ENCODE measurements at places on chromosomes 12 and 14.

DNA sequence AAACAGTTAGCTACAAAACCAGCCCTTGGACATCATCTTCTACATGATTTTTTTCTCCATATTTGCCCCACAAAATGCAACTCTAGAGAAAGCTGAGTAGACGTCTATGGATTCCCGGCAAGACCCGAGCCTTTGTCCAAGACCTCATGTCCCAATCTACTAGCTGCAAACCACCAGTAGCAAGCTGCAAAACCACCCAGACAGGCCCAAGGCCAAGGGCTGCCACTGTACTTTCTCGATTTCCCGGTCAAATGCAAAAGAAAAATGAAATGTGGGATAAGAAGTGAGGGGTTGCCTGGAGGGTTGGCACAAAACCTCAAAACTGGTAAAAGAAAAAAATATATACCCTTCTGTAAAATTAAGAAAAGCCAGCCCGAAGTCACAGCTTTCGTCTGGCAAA lies 2.9 kb upstream of the SIX6 start:
- no peak for DNase-seq

DNA sequence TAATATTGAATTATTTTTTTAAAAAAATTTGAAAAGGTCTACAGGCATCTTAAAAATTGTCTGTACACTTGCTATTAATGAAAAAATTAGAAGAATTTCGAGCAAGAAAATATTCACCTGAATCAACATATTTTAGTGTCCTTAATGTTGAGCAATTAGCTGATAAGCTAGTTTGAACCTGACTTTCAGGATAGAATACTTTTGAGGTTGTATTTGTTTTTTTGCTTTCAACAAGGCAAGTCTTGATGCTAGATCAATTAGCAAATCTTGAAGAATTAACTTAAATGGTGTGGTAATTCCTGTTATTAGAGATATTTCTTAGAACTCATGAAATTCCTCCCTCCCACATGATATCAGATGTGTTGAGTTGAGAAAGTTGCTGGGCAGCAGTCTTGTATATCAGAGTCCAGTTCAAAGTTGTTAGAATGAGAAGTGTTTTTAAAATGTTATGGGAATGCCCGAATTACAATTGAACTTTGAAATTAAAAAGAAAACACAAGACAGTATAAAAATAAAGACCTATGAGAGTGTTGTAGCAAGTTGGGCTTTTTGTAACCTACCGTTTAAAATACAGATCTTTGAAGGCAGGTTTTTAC lies 119.2 kb downstream of the TRMT5 start:
- DNase-seq: no peak

GRCh38 chr12:128442096-128442495 lies 175.1 kb downstream of the TMEM132C start:
- DNase-seq: no peak

GRCh38 chr12:6970096-6970527 lies 352 bp downstream of the PHB2 start:
- no peak for DNase-seq

GRCh38 chr12:103801709-103802585 lies 39.1 kb downstream of the NT5DC3 start:
- DNase-seq: peak; percentile 62
